ENCODE measurements at places on chromosomes 2 and 18. TPM values are rescaled to one million over a fixed set of nuclear protein-coding genes. Genes with fewer than 3 reads are reported as not detected.

Gene EFR3B
- total RNA-seq: 0.17 TPM

Gene LRP2
- total RNA-seq: 0.17 TPM

Gene GREB1L
- not detected for total RNA-seq

Gene RMC1
- total RNA-seq: 44.6 TPM

Gene TFPI
- not detected for total RNA-seq

Gene PDE1A
- not detected for total RNA-seq

Gene SCN7A
- not detected for total RNA-seq

Gene DOK6
- not detected for total RNA-seq

Gene PTPRN
- 0.42 TPM for total RNA-seq

Gene CDH20
- total RNA-seq: 0.19 TPM

Gene RAB6C
- 0.06 TPM for total RNA-seq

Gene DPYSL5
- total RNA-seq: not detected

Gene KLHL30
- not detected for total RNA-seq

Gene SLC25A12
- total RNA-seq: 23.8 TPM

Gene FBXO41
- total RNA-seq: 39.4 TPM

Gene SULT1C4
- not detected for total RNA-seq

Gene IKZF2
- total RNA-seq: 8.8 TPM

Gene INPP4A
- 40.5 TPM for total RNA-seq

Gene RBKS
- 5.8 TPM for total RNA-seq

Gene CFAP210
- total RNA-seq: 0.50 TPM

Gene ANKRD53
- total RNA-seq: not detected

Gene CCDC88A
- total RNA-seq: 8.9 TPM

Gene EML6
- 0.89 TPM for total RNA-seq

Gene MTCL1
- total RNA-seq: 1.1 TPM

Gene TEKT4
- not detected for total RNA-seq

Gene CELF4
- total RNA-seq: not detected

Gene C2orf72
- total RNA-seq: 0.34 TPM

Gene CD207
- total RNA-seq: not detected

Gene TCF4
- total RNA-seq: 0.11 TPM

Gene MROH2A
- not detected for total RNA-seq

Gene CYP26B1
- not detected for total RNA-seq

Gene SERPINB12
- not detected for total RNA-seq

Gene CGREF1
- 7.0 TPM for total RNA-seq

Gene SPATA3
- total RNA-seq: 0.44 TPM

Gene APLF
- 2.7 TPM for total RNA-seq

Gene SOX11
- not detected for total RNA-seq

Gene COLEC11
- 0.38 TPM for total RNA-seq

Gene C2orf80
- not detected for total RNA-seq

Gene C1GALT1C1L
- not detected for total RNA-seq

Gene UGT1A10
- total RNA-seq: not detected

Gene MTX2
- 27.4 TPM for total RNA-seq

Gene ZNF2
- total RNA-seq: 5.0 TPM

Gene KCNG2
- total RNA-seq: not detected

Gene PLGLB2
- 0.75 TPM for total RNA-seq

Gene ZBTB14
- total RNA-seq: 20.1 TPM

Gene CHST9
- not detected for total RNA-seq

Gene CCNYL1
- 4.8 TPM for total RNA-seq

Gene HOXD3
- total RNA-seq: not detected

Gene ALPP
- total RNA-seq: not detected

Gene TFCP2L1
- 0.13 TPM for total RNA-seq

Gene LRATD1
- not detected for total RNA-seq

Gene SERPINB7
- not detected for total RNA-seq

Gene DNMT3A
- total RNA-seq: 87.6 TPM

Gene PLEK
- 20.0 TPM for total RNA-seq

Gene DLGAP1
- total RNA-seq: not detected

Gene CFAP65
- not detected for total RNA-seq

All from activated CD8-positive, alpha-beta memory T cell treated with anti-CD3 and anti-CD28 coated beads for 36 hours (primary cell).